ENCODE measurements at places on chromosomes 12 and 14.

GRCh38 chr12:94841177-94841576 is 162.3 kb downstream of the NDUFA12 start:
- peak; percentile 2 for DNase-seq

- DNase-seq: no peak
Observed at GRCh38 chr12:64824130-64824499, 332 bp upstream of the TBC1D30 start.

GRCh38 chr14:24774187-24774915 is 140.4 kb upstream of the GZMB start:
- DNase-seq: no peak

DNA sequence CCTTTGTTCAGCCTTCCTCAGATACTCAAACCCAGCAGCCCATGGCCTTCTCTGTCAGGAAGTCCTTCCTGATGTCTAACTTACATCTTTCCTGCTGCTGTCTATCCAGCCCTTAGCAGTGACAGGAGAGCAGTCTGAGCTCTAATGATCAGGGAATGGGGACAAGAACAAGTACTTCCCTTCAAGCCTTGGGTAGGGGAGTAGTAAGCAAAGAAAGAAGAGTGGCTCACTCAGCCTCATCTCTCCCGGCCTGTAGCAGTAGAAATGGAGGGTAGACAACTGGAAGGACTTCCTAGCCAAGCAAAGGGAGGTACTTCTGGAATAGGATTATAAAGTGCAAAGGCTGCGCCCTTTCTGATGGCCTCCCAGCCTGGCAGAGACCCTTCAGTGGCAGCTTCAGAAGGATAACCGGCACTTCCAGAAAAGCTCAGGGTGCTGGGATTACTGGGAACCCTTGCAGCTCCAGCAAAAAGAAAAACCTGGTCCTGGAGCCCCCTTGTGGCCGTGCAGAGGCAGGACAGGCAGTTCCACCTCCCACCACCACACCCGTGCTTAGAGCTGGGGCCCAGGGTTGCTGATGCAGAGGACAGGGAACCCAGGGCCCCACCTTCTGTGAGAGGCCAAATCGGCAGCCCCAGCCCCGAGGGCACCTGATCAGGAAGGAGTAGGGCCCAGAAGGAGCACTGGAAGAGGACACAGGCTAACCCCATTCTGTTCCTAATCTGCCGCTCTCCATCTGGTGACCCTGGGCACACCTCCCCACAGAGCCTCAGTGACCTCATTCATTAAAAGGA is 12.4 kb upstream of the SMUG1 start:
- peak; percentile 81 for DNase-seq

DNA sequence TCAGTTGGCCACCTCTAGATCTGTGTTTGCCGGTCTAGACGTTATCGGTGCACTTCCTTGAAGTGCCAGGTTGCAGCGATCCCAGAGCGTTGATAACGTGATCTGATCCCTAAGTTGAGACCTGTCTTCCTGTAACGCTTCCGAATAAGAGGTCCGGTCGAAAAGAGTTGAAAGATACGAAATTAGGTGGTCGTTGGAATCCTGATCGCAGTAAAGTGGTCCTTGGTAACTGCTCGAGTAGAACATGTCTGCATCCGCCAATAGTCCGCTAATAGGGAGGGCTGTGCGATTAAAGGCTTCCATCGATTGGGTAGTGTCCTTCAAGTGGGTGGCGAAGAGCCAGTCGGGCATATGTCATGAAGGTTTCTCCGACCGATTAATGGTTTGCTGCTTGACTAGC is 2.7 kb downstream of the SRSF5 start:
- no peak for DNase-seq

DNA sequence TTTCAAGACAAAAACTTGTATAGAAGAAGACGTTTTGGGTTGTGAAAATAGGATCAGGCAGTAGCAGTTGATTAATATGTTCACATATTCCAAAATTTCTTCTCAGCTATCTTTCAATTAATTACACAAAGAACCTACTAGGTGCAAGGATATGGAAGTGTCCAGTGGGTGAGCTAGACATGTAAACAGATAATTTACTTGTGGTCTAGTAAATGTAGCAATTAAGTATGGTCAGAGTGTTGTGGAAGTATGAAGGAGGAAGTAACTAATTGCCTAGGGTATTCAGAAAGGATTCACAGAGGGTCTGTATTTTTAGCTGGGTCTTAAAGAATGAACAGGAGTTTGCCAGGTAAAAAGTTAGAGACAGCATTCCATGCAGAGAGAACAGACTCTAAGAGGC is 5.9 kb downstream of the GOLGA5 start:
- DNase-seq: no peak

DNA sequence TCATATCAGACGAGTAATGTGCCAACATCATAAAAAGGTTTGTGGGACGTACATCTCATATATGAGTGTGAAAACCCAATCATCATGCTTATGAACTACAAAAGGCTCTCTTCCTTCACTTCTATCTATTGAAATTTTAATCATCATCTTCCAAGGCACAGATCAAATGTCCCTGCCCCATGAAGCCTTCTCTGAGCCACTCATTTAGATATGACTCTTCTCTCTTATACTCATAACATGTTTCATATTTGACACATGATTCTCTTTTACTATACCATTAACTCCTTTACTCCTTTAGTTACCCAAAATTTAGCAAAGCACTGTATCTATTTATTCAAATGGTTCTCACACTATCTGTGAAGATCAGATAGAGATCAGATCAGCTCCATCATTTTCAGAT is 22.2 kb downstream of the RALGAPA1 start:
- no peak for DNase-seq

DNA sequence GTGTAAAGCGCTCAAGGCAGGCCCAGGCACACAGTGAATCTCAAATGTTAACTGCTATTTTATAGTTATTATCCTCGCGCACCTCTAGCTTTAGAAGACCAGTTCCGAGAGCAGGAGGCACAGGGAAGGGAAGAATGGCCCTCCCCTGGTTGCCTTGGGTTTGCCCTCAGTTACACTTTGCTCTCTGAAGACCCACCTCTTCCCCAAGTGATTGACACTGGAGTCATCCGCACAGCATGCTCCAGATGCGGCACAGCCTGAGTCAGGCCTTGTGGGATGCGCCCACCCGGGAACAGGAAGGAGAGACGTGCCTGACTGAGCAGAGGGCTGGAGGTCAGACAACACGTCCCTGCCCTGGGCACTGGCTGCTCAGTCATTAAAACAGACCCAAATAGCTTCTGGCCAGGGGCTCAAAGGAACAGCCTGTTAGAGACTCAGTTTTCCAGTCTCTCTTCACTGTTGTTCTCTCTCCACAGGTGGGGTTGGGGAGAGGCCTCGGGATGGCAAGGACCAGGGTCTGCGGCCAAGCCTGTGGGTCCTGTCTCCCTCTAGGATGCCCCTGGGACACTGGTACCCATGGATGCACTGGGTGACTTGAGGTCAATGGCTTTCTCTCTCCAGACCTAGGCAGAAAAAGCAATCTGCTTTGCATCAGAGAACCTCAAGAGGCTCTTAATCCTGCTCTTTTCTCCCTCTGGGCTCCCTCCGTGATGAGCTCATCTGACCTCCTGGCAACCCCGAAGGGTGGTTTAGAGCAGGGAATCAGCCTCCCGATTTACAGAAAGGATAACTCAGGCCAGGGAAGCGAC is 13.6 kb upstream of the MLXIP start:
- peak; percentile 74 for DNase-seq

- no peak for DNase-seq
Observed at GRCh38 chr12:62135553-62136200, 124.5 kb upstream of the USP15 start.

GRCh38 chr14:89465876-89466275 is 48.8 kb upstream of the FOXN3 start:
- no peak for DNase-seq
